ENCODE measurements at places on chromosomes 16 and 17.

DNA sequence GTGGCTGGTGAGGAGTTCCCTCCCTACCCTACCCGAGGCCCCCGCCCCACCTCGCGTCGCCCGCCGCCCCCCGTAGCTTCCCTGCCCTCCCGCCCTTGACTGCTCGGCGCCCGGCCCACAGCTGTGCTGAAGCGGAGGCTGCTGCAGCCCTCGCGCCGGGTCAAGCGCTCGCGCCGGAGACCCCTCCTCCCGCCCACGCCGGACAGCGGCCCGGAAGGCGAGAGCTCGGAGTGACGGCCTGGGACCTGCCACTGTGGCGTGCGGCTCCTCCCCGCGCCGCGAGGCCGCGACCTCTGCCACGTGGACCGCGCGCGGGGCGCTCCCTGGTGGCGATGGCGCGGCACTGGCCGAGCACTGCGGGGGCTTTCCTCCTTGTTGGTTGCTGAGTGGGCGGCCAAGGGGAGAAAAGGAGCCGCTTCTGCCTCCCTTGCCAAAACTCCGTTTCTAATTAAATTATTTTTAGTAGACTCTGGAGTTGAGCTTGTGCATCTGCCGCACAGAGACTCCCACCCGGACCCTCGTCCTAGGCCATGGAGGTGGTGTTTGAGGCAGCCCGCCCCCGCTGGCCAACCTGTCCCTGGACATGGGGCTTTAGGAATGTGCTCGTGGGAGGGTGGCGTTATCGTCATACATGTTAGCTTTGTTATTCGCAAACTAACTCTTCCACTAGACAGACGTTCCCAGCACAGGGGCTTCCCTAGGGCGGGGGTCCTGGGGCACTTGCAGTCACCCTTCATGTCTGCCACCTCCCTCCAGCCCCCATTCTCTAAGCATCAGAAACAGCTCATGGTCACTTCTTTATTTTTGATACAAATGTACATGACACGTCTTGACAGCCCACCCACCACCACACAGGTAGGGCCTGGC is 4.4 kb downstream of the TP53I13 start:
- DNase-seq = peak; percentile 81

DNA sequence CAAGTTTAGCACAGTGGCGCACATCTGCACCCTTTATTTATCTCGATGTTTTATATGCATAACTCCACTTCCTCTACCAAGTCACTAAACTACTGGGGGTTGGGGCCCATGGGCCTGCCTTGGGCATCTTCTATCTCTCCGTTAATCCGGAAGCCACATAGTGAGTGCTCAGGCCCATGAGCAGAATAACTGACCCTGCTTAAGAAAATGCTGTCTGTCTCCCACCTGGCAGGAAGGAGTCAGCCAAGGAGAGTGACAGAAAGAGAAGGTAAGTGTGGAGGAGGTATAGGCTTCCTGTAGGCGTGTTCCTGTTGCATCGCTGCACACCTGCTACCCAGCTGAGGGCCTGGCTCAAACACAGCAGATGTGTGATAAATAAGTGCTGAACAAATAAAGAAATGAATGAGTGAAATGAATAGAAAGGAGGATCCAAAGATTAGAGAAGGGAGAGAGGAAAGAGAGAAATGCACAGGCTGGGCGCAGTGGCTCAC is 320.1 kb downstream of the SLC39A11 start:
- no peak for DNase-seq

DNA sequence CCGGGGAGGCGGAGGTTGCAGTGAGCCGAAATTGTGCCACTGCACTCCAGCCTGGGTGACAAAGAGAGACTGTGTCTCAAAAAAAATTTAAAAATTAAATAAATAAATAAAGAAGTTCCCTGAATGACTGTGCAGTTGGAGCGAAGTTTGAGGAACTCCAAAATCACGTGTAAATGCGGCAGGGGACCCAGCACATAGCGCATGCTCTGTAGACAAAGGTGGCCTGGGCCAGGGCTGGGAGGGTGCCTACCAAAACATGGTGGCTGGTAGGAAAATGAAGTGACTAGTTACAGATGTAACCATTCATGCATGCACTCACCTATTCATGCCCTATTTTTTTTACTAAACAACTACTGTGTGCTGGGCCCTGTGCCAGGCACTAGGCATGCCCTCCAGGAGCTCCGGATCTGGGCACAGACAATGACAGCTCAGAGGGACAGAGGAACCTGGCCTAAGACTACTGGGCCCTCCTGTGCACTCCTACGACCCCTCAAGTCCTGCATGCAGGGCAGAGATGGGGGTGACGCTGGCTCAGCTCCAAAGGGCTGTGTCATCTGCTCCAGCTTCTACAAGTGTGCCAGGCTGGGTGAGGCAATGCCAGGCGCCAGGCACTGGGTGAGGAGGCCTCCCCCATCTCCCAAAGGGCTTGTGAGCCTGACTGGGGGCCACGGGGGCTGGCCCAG is 65.3 kb downstream of the RMI2 start:
- DNase-seq = no peak

- no peak for DNase-seq
These were observed 212.5 kb downstream of the TANC2 start for GRCh38 chr17:63178530-63178929.

DNA sequence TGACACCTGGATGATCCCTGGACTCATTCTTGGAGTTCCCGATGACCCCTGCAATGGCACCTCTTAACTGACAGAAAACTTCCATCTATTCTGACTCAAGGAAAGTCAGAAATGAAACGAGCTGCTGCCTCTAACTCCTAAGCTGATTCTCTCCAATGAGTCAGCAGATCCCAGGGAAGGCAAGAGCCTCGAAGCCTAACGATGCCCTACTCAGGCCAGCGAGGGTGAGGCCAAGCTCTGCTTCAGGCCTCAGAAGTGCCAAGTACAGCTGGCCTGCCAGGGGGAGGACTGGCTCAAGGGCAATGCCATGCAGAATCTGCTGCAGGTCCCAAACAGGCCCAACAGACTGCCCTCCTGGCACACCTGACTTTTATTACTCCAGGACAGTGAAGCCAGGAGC is 36.3 kb downstream of the PLXDC1 start:
- peak; percentile 38 for DNase-seq

DNA sequence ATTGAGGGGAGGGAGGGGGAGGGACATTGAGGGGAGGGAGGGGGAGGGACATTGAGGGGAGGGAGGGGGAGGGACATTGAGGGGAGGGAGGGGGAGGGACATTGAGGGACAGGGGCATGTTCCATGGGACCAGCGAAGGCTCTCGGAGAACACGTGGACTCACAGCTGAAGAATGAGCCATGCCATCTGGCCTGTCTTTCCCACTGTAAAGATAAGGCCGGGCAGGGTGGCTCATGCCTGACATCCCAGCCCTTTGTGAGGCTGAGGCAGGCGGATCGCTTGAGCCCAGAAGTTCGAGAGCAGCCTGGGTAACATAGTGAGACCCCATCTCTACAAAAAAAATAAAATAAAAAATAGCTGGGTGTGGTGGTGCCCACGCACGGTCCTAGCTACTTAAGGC is 32.5 kb downstream of the RPH3AL start:
- no peak for DNase-seq

GRCh38 chr16:70419384-70420327 is 19.2 kb downstream of the ST3GAL2 start:
- DNase-seq = no peak

DNA sequence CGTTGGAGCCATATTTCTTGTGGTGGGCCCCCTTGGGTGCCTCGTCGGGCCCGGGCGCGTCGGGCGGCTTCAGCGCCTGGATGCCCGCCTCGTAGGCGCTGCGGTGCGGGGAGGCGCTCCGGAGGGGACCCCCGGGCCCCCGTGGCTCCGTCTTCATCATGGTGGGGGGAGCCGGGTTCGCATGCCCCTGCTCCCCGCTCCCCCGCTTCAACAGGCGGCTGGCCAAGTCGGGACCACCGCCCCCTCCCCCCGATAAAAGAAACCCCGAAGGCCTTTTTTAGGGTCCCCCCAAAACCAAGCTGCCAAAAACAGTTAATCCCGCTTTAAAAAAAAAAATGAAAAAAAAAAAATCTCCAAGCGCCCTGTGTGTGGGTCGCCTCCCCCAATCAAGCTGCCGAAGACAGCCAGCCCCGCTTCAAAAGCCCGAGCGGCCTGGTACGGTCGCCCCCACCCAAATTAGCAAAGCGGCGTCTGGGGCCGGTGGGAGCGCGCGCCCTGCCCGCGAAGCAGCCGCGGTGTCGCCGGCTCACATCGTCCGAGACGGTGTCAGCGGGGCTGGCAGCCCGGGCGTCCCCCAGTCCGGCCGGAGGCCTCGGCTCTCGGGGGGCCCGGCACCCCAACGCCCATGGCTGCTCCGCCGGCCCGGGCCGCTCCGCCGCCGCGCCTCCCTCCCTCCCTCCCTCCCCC is at the start of gene PPP1R9B:
Gene PPP1R9B (minus strand): TSS at position 324 of the 687 bp plus-strand sequence. CDS start 164 bp downstream, at position 160.
- DNase-seq = no peak

DNA sequence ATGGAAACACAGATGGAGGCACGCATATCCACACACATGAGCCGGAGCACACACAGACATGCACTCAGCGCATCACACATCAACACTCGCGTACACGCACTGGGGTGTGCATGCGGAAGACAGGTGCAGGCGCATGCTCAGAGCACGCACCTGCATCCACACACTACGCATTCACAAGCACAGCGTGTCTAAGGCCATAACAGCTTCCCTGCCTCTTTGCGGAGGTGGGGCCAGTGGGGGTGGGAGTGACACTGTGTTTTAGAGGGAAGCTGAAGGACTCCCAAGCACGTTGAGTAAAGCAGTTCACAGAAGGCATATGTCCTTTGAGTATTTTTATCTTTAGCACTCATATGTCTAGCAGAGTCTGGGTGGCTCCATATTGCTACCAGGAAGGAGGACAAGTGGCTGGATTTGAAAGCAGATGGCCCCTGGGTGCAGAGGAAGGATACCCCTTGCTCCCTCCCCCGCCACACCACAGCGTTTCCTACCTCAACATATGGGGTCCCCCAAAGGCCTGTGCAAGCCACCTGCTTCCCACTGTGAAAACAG is 68.6 kb upstream of the TOB1 start:
- no peak for DNase-seq

- no peak for DNase-seq
These were observed 85.3 kb downstream of the STXBP4 start for GRCh38 chr17:55053855-55054254.

DNA sequence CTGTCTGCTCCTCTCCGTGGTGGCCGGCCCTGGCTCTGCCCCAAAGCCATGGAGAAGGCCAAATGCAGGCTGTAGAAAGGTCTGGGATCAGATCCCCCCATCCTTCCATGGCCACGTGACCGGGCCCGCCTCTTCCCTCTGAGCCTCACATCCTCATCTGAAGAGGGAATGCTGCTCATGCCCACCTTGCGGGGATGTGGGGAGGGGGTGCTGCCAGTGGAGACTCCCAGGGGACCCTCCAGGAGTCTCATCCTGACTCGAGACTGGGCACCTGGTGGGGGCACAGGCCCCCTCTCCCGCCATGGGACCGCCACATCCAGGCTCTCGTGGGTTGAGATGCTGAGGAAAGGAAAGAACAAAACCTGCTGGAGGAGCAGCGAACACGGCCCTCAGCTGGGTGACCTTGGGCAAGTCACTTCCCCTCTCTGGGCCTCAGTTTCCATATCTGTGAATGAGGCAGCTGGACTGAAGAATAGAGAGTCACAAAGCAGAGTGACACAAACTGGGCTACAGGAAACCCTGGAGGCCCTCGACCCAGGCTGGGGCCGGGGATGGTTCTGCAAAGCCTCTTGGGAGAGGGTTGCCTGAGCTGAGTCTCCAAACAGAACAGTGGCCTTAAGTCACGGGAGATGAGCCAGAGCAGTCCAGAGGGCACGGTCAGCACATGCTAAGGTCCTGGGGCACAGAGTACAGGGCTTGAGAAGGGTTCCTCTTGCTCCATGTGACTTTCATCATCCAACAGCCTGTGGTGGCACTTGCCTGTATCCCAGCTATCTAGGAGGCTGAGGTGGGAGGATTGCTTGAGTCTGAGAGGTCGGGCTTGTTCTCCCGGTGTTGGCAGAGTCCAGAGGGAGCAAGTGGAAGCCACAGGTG is 30.1 kb downstream of the SOCS1 start:
- DNase-seq = no peak

DNA sequence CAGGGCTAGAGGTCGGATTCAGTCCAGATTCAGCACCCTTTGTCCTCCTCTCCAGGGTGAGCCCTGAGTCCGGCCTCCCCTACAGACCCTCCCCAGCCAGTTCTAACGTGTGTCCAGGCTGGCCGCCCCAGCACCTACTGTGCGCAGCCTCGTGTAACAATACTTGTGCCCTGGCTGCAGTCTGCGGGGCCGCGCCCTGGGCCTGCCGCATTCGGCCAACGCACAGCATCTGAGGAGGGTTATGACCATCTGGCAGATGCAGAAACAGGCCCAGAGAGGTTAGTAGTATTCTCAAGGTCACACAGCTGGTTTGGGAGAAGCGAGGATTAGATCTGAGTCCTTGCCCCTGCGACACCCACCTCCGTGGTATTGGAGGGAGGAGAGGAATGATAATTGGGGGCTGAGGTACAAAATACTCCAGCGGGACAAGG is 968 bp downstream of the RIPOR1 start:
- DNase-seq = no peak
